ENCODE measurements at places on chromosomes 3 and 15. TPM values are rescaled to one million over a fixed set of nuclear protein-coding genes. Genes with fewer than 3 reads are reported as not detected.

DNA sequence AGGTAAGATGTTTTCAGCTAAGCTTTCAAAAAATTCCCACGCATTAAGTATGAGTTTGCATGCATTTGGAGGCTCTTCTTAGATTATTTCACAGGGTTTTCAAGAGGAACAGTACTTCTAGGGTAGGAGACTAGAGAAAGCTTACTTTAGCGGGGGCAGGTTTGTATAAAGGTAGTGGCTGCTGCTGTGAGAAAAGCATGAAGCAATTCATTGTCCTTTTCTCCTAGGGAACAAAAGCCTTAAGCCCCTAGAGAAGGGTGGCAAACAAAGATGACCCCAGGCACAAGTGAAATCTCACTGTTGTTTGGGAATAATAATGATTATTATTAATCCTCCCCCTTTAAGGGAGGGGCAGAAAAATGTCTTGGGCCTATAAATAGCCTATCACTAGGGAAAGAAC lies 310.7 kb downstream of the DIPK2A start:
- no peak for DNase-seq

Gene LTK
- not detected for total RNA-seq

DNA sequence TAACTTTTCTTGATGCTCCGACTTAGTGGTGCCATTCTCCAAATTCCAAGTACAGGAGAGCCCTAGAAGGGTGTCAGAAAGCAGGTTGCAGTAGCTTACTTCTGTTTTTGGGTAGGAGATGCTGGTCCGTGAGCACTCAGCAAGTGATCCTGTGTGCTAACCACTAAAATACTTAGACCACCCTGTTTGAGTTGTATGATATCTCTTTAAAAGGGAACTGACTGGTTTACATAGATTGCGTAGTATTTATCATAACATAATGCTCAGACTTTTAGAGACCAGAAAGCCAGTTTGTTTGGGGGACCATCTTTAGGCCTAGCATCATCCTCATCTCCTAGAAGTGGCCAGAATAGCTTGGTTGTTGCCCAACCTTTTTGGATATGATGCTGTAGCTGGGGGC lies 26.7 kb downstream of the CTDSPL start:
- DNase-seq = no peak

- peak; percentile 18 for DNase-seq
Observed at GRCh38 chr3:102224171-102224570, 210.6 kb upstream of the ZPLD1 start.

DNA sequence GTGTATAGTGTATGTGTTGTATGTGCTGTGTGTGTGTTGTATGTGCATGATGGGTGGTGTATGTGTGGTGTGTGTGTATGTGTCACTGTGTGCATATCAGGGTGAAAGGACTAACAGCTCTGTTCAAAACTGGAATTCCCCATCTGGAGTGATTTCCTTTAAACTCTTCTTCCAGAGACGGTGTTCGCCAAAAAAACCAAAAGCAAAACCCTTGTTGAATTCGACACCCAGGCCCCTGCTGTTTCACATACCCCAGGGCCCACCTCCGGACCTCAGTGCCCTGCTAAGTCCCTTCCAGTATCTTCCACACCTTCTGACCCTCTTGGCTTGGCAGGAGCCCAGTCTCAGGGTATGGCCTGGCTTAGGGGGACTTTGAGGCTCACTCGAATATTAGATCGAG lies 44.9 kb upstream of the SEC13 start:
- DNase-seq = no peak

GRCh38 chr3:112757197-112757596 lies 89.5 kb downstream of the CD200R1L start:
- DNase-seq = no peak

- no peak for DNase-seq
Observed at GRCh38 chr3:168738527-168739325, 643.0 kb upstream of the GOLIM4 start.

All from uterus (tissue), 4 donors.